Effector CD4-positive, alpha-beta T cell (primary cell): ENCODE measurements at places on chromosomes 7 and 10.

GRCh38 chr10:124225029-124225466 lies 131.7 kb upstream of the CHST15 start:
- no peak for DNase-seq

GRCh38 chr7:2707481-2707880 lies 19.5 kb downstream of the AMZ1 start:
- DNase-seq = no peak

DNA sequence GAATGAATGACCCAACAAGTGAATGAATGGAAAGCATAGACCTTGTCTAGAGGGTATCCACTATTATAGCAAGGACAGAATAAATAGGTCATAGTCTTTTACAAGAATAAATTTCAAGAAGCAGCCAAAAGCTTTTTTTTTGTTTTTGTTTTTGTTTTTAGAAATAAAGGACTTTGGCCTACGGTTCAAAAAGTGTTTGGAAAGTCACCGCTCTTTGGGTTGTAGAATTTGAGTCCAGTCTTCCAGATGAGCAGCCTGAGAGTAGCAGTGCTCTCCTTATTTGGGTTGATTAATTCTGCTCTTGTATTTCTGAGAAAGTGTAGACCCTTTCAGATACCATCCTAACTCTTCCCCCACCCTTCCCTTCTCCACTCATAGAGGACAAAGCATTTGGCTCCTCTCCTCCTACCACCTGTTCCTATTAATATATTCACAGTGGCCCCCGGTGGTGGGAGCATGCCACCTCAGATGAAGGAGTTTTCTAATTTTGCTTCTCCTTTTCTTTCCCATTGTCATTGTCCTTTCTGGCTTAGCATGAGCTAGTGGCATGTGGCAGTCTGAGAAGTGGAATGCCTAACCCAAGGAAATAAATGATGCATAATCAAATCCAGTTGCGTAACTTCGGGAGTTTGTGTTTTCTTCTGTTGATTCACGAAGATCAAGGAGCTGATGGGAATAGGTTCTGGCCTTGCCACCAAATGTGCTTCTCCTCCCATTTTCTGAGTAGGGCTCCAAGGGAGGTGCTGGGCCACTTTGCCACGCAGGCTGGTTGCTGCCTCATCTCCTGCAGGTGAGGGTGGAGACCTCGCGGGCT lies 114.7 kb downstream of the CHN2 start:
- DNase-seq = no peak

DNA sequence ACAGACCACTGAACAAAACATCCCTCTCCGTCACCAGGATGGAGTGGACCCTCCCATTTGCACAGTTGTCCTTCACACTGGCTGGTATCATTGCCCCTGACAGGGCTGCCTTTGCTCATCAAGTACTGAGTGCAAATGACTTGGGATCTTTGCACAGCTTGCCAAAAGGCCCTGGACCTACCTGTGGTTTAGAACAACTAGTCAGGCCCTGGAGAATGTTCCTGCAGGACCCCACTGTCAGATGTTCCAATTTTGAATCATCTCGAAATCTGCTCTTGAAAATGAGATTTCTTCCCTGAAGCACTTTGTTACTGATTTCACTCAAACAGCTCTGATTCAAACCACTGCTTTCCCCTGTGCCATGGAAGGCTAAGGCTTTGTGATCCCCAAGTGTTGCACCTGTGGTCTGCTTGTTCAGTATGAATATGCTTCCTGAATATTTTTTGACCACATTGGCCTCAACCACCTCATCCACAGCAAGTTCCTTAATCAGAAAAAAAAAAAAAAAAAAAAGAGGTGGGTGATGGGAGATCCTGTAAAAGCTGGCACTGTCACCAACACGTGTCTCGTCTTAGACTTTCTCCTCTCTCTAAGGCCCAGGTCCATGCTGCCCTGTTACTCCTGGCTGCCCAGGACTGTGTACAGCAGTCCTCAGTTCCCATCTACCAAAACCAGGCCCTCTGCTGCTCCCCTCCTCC lies 2.7 kb upstream of the AOAH start:
- no peak for DNase-seq

- DNase-seq = no peak
Observed at GRCh38 chr7:155431711-155432110, 26.2 kb upstream of the EN2 start.

DNA sequence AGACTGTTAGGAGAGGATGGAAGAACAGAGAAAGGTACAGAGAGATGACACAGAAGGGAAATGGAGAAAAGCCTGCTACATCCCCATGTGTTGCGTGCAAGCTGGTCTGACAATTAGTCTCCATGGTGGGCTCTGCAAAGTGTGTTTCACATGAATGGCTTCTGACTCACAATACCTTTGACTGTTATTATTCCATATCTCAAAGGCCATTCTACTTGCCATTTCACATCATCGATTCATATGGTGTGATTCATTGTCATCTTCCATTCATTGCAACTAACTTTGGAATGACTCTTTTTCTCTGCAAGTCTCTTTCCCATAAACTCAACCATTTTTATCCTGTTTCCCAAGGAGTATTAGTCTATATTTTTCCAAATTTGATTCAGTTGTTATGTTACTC lies 208.9 kb upstream of the INHBA start:
- DNase-seq = no peak

DNA sequence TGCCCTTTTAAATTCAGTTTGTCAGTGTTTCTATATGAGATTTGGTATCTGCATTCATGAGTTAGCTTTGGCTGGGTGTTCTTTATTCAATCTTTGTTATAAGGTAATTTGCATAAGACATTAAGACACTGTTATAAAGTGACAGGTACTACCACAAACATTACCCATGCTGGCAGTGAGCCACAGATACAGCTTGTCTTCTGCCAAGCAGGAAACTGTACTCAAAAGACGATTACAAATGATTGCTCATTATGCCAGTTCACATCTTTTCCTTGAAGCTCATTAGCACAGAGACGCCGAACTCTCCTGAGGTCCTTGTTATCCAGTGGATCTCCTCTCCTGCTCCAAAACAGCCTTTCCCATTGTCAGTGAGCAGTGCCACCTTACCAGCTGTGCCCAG lies 30.4 kb downstream of the AMPH start:
- DNase-seq = no peak

- DNase-seq = no peak
Observed at GRCh38 chr7:87105401-87105800, 45.9 kb upstream of the ELAPOR2 start.

DNA sequence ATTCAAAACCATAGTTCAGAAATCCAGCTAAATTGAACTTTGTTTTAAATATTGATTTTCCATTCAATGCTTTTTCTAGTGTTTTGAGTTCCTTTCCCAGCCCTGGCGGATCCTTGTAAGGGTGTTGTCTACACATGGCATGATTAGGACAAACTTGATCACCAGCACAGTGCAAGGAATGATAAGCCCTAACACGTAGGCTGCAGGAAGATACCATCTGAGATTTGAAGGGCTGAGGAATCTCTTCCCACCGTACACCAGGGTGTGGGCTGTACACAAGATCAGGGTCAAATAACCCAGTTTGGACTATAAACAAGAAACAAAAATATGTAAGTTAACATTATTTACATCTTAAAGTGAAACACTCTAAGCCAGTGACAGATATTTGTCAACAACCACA lies 27.4 kb downstream of the STEAP4 start:
- DNase-seq = no peak

DNA sequence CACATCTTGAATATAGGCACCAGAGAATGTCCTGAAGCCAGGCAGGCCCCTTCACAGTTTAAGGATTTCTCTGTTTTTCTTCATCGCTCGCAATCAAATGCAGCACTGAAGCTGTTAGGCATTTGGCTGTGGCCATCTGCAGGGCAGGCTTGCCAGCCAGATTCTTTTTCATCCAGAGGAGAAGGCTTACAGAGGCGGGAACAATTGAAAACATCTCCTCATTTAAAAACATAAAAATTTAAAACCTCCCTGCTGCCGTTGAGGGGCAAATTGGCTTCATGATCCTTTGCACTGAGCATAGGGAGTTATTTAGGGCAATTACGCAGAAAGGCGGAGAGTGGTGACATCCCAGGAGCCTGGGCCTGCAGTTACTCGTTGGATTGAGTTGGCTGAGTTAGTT lies 500.0 kb downstream of the TYW1 start:
- DNase-seq = no peak

DNA sequence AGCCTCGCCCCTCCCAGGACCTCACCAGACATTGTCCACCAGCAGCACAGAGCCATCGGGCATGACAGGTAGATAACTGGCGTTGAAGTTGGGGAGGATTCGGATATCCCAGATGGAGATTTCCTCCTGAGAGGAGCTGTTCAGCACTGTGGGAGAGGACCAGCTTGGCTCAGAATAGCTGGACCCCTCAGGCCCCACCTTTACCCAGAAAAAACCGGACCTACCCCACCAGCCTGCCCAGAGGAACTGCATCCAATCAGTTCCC lies 1.5 kb downstream of the TRAPPC14 start:
- no peak for DNase-seq

DNA sequence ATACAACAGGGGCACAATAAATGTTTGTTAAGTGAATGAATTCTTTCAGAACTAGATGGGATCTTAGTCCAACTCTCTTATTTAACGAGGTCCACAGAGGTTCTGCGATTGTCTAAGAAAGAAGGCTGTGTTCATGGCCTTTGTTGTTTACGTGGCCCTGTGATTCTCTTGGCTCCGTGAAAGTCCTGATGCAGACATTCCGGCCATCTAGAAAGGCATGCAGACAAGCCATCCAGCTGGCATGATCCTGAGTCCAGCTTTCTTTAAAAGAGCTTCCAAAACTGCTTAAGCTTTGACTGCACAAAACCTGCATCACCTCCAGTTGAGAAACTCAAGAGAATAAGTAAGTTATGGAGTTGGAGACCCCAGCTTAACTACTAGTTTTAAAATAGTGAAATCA lies 26.0 kb downstream of the EGFR start:
- DNase-seq = no peak

- DNase-seq = no peak
Observed at GRCh38 chr7:6379886-6380285, 67.9 kb downstream of the DAGLB start.

DNA sequence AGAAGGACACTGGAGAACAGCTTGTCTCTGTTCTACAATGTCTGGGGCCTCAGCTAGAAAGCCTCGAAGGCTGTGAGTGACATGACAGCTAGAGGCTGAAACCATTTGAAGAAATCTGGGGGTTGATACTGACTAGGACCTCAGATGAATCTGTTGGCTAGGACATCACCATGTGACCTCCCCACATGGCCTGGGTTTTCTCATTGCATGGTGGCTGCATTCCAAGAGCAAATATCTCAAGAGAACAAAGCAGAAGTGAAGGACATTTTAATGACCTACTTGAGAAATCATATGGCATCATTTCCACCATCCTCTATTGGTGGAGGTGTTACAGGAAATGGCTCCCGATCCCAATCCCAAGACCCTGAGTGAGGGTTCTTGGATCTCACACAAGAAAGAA lies 450.6 kb upstream of the AUTS2 start:
- no peak for DNase-seq

GRCh38 chr7:102190776-102191350 lies 95.8 kb upstream of the SH2B2 start:
- DNase-seq = no peak

- no peak for DNase-seq
Observed at GRCh38 chr7:94400643-94401427, 6.1 kb downstream of the COL1A2 start.

DNA sequence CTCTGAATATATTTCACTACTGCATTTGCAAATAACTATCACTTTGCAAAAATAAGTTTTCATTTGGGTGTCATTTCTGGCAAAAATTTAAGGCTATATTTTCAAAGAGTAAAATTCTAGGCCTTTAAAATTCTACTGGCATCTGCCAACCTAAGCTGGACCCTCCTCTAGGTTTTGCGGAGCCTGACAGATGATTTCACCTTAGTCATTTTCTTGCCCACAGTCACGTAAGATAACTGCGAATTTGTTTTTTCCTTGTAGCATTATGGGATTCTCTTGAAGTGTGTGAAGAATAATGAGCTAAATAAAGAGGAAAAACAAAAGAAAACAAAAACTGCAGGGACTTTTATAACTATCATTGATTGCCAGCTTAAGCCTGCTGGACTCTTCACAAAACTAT lies 7.8 kb downstream of the MEOX2 start:
- DNase-seq = no peak

DNA sequence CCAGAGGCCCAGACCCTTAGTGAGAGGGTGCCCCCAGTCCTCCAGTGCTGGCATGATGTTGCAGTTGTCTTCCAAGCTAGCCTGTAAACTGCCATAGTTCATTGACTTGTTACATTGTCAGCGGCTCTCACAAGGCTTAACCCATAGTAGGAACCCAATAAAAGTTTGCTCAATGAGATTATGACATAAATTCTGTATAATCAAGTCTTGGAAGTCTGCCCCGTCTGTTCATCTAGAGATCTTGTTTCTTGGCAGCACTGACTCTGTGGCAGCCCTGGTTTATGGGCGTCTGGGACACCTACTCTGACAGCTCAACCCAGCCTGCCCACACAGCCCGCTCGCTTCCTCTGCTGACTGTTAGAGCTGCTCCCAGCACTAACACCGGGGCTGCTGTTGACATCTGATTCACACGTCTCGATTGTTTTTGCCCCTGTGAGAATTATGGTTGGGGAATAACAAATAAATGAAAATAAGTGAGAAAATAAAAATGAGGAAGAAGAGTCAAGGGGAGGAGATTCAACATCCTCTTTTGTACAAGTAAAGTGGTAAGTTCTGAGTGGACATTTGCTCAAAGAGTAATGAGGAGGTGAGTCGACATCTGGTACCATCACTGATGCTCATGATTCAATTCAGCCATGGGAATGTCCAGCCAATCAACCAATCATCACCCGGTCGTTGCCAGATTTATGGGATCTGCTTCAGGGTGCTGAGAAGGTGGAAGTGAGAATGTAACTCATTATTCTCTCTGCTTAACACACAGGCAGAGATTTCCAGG lies 160.8 kb downstream of the SPAG6 start:
- DNase-seq = no peak

DNA sequence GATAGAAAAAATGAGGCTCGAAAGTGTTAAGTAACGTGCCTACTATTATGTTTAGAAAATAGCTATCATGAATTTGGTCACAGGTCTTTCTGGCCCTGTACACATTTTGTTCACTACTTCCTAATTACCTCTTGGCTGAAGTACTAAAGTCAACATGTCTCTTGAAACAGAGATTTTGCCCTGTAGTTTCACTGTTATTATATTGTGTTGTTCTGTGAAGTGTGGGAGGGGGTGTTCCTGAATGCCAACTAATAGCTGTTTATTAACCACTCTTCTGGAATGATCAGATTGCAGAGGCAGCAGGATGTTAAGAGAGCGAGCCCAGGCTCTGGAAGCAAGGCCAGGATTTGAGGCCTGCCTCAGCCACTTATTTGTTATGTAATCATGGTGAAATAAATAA lies 72.1 kb downstream of the RNF133 start:
- no peak for DNase-seq

- no peak for DNase-seq
Observed at GRCh38 chr10:85430991-85431390, 935.6 kb downstream of the GRID1 start.

GRCh38 chr7:105046414-105046813 lies 32.4 kb downstream of the KMT2E start:
- DNase-seq = no peak

DNA sequence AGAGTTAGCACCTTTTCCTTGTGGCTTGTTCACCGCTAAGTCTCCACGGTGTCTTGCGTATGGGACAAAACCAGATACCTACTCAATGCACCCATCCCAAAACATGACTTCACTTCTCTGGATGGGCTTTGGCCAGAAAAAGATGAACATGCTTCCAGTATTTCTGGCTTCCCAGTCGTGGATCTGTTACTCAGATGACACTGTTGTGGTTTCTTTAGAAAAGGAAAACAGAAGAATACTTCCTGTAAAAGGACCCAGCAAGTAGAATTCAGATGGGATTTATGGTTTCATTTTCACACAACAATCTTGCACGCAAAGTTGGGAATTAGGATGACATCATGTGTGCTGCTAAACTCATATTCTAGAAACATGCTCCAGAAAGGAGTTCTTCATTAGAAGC lies 216.7 kb downstream of the ADAM12 start:
- DNase-seq = no peak
